Mammary epithelial cell (primary cell): ENCODE measurements at places on chromosomes 16 and 17.

GRCh38 chr17:70786081-70786480, 616.7 kb downstream of the KCNJ2 start:
- no peak for DNase-seq

DNA sequence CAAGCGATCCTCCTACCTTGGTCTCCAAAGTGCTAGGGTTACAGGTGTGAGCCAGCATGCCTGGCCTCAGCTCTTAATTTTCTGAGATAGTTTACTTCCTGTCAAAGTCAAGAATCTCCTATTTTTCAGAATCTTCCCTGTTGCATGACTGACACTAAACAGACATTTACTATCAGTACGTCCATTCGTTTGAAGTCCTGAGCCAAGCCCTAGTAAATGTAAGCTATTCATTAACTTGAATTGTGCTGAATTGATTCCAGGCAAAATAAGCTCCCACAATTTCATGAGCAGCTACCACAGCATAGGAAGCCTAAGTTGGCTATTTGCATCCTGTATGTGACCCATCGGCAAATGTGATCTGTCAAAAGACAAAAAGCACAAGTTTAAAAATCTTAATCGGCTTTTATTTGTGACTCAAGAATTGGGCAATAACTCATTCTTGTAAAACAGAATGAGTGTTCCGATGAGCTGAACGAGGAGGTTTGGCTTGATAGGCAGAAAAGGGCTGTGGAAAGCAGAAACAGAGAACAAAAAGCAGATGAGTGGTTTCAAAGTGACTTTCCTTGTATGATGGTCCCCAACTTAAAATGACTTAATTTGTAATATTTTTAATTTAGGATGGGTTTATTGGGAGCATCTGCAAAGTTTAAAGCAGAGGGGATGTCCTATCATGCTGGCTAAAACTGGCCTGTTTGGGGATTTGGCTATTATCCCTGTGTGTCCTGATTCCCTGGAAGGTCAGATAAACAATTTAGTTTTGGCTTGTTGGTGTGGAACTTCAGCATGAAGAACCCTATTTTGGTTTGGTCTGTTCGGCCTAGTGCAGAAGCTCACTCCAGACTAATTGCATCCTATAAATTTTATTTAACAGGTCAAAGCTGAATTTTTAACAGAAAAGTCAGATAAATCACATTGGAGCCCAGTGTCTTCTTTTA, 14.2 kb downstream of the RNF112 start:
- no peak for DNase-seq

DNA sequence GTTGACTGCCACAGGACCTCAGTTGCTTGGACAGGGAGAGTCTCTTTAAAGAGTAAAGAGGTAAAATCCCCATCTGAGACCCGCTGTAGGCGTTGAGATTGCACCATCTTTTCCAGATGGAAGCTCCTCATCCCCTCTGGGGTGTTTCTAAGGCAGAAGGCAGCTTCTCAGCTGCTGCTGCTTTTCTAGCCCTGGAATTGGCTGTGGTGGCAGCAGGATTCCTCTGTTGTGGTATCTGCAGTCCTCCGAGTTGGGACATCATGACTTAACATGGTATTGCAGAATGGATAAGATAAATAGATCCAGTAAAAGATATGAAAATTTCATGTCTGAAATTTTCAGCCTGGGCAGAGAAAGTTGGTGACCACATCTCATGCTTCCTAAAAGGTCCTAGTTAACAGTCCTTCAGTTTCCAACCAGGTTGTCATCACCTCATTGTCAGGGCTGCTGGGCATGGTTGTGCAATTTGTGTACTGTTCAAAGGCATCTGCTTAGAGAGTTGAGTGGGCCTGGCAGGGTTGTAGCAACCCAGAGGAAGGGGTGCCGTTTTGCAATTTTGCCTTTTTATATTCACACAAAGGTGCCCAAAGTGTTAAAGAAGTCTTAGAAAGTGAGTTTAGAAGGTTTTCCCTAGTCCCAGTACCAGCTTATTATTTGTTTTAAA, 150.4 kb downstream of the SPECC1 start:
- DNase-seq: no peak

DNA sequence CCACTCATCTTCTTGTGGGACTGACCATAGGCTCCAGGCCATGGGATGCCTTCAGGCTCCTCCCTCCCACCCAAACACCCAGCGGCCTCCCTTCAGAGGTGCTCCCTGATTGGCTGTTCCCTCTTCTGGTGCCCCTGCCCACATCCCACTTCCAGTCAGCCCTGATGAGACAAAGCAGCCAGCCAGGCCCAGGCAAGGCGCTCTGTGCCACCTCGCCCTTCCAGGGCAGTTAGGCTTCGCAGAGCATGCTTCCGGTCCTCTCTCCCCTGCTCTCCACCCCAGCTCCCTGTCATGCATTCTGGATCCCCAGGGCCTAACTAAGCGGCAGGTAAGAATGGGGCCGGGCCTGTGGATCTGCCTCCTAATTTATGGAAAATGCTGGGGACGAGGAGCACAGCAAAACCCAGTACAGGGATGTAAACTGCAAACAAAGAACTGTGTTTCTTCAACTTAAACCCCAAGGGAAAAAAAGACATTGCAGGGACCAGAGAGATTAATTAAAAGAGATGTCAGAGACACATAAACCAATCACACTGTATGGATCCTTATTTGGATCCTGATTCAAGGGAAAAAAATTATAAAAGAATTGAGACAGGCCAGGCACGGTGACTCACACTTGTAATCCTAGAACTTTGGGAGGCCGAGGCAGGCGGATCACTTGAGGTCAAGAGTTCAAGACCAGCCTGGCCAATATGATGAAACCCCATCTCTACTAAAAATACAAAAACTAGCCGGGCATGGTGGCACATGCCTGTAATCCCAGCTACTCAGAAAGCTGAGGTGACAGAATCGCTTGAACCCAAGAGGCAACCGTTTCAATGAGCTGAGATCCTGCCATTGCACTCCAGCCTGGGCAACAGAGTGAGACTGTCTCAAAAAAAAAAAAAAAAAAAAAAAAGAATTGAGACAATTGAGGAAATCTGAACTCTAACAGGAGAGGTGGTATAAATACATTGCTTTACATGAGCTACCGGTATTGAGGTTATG, 26.0 kb downstream of the ZDHHC7 start:
- DNase-seq: peak; percentile 77

DNA sequence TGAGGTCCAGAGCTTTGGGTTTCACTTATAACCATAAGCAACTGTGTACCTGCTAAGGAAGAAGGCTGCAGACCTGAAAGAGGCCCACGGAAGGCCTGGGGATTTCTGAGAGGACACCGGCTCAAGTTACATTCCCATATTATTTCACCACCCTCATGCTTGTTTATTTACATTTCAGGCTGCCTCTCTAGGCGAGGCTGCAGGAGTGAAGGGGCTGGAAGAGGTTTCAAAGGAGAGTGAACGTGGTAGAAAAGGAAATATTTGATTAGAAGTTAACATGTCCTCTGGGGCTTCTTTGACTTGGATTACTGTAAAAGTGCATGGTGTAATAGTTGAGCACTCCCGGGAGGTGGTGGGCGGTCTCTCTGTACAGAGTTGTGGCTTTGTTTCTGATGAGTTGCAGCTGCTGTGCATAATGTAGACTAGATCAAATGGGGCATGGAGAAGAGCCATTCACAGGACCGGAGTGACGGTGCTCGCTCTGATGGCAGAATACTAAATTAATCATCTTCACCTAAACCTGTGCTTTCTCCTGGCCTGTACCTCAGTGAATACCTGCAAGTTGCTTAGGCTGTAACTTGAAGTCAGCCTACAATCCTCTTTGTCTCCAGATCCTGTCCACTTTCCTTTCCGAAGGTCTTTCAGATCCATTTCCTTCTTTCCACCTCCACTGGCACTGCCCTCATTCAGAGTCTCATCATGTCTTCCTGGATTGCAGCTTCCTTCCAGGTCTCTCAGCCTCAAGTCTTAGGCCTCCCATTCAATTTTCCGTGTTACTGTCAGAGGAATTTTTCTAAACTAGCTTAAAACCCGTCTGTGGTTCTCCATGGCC, 1.9 kb upstream of the CPD start:
- DNase-seq: no peak

DNA sequence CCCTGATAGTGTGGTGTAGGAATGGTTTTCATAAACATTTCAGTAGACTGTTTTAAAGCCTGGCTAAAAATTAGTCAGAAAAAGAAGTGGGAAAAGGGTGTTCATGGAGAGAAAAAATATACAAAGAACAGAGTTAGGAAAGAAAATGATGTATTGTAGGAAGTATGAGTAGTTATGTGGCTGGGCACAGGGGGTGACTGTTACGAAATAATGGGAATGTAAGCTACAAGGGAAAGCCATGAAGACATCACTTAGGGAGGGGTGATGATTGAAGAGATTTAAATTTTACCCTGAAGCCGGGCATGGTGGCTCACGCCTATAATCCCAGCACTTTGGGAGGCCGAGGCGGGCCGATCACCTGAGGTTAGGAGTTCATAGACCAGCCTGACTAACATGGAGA, 55.3 kb downstream of the NUP88 start:
- peak; percentile 48 for DNase-seq

DNA sequence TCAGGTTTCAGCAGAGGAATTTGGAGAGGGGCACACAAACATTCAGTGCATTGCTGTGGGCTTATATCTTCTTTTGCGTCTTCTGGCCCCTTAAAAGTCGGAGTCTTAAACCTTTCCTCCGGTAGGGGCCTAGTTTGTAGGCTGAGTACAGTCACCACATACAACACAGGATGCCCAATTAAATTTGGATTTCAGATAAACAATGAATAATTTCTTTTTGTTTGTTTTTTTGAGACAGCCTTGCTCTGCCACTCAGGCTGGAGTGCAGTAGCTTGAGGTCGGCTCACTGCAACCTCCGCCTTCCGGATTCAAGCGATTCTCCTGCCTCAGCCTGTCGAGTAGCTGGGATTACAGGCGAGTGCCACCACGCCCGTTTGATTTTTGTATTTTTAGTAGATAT, 26.7 kb upstream of the ADORA2B start:
- DNase-seq: no peak

DNA sequence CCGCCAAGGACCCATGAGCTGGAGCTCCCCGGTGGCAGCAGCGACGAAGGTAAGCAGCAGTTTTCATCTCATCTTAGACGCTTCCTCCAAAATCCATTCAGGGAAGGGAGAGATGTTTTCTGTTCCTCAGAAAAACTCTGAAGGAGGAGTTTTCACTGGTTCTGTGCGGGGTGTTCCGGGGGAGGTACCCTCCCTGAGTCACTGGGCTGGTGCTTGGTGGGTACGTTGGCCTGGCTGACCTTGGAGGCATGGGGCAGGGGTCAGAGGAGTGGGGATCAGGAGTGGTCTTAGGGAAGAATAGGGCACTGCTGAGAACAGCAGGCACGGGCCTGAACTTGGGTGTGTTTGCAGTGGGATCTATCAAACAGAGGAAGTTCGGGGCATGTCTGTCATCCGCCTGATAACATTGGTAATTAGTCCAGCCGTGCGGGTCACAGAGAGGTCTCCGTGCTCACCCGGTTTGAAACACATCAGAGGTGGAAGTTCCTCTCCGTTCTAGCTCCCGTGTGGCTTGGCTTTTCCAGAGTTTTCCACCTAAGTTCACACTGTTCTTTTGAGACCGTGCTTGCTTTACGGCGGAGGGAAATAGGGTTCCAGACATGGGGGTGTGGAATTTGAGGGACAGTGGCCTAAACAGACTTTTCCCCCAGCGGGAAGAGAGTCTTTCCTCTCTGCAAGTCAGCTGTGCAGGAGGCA, 59.6 kb upstream of the CIBAR2 start:
- no peak for DNase-seq

GRCh38 chr16:88527186-88527936, 42.8 kb upstream of the ZC3H18 start:
- DNase-seq: peak; percentile 23

- no peak for DNase-seq
Observed at GRCh38 chr17:50647187-50647586, 12.5 kb downstream of the ABCC3 start.

DNA sequence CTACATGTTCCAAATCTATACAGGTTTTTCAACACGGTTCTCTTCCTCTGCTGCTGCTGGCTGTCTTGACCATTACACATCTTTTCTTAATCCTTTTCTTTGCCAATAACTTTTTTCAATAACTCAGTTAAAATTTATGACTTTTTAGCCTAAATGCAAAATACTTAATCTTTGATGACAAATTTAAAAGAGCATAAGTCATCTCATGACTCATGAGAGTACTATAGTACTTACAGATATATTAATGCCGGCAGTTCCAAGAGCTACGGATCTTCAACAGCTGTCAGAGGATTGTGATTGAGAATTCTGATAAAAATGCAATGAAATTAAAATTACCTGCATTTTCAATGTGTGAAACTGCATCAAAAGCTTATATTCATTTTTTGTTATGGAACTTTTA, 105.5 kb downstream of the KPNA2 start:
- no peak for DNase-seq

DNA sequence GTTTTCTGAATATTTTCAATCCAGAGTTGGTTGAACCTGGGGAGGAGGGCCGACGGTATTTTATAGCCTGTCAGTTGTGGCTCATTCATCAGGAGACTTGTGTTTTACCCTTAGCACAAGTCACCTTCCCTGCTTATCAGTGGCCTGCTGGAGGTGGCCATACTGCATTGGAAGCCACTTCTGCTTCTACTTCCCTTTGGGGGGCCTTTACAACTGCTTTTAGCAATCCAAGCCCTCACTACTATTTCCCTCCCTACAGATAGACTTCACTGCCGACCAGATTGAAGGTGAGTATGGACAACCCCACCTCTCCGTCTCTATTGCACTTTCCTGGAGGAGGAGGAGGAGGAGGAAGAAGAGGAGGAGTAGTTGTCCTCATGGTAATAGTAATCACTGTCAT, 4.4 kb downstream of the MYL4 start:
- no peak for DNase-seq

DNA sequence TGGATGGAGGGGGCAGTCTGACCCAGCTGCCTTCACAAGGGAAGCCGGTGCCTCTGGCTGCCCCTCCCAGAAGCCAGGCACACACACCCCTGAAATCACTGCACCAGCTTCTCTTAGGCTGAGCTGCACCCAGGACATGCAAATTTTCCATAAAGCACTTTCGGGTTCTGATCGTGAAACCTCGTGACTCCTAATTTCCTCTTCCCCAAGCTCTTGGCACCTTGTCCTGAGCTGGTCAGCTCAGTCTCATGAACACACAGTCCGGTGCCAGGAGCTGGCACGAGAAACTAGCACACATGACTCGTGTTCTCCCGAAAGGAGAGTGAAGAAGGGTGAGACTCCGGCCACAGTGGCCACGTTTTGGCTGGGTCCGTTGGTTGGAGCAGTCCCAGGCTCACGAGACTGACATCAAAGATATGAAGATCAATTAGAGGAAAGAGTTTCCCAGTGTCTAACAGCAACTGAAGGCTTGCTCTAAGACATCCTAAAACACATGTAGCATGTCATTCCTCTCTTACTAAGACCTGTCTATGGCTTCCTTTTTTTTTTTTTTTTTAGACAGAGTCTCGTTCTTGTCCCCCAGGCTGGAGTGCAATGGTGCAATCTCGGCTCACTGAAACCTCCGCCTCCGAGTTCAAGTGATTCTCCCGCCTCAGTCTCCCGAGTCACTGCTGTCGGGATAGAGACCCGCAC, 9.2 kb upstream of the ABR start:
- DNase-seq: no peak

DNA sequence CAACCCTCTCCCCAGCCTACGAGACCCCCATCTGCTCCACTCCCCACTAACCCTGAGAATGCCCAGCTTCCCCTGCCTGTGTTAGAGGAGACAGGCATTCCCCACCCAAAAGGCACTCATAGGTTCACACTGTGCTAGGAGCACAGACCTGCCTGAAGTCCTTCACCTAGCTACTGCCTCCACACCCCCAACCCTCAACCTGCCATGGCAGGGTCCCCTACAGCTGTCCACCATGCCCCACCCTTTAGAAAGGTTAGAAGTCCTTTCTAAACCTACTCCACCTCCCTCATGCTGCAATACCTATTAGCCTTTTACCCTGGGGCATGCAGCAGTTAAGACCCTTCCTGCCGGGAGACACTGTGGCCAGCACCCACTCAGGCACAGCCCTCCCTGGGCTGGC, 9.1 kb downstream of the SRCIN1 start:
- no peak for DNase-seq

- DNase-seq: no peak
Observed at GRCh38 chr16:14566599-14566998, 63.5 kb downstream of the PARN start.
